Fibroblast of pulmonary artery (primary cell): ENCODE measurements at places on chromosomes 1 and 21.

DNA sequence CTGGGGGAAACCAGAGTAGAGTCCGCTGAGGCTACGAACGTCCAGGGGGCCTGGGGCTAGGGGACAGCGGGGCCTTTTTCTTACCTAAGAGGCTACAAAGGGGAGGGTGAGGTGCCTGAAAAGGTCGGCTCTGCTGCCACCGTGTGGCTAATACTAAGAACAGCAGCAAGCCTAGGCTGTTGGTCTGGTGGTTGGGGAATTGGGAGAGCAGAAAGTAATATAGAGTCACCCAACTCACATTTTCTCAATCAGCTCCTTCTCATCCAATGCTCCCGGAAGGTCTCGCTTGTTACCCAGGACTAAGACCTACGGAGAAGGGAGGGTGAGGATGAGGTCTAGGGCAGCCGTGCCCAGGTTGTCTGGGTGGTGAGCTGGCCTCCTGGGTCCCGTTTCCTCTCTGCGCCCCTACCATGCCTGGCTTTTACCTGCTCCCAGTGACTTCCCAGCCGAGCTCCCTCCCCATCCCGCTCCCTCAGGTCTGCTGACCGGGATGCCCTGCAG is 9.3 kb downstream of the ARL8A start:
- DNase-seq: peak; percentile 70

GRCh38 chr21:24045775-24046215 is 1561.5 kb downstream of the MRPL39 start:
- peak; percentile 99 for DNase-seq

DNA sequence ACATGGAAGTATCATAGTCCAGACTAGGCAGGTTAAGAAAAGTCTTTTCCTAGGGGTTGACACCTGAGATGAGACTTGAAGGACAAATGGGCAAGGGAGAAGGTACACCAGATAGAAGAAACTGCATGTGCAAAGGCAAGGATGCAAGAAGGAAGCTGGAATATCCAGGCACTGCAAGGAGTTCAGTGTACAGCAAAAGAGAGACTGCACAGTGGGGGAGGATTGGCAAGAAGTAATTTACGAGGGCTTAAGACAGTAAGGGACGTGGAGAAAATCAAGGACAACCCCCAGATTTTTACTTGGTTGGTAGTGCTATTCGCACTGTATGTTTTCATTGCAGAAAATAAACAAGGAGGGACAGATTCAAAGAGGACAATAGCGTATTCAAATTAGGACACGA is 58.5 kb downstream of the DNM3 start:
- no peak for DNase-seq

- DNase-seq: no peak
These were observed 7.5 kb upstream of the C2CD2 start for GRCh38 chr21:41961282-41961701.

GRCh38 chr1:44050261-44050660 is 19.0 kb upstream of the SLC6A9 start:
- peak; percentile 66 for DNase-seq

DNA sequence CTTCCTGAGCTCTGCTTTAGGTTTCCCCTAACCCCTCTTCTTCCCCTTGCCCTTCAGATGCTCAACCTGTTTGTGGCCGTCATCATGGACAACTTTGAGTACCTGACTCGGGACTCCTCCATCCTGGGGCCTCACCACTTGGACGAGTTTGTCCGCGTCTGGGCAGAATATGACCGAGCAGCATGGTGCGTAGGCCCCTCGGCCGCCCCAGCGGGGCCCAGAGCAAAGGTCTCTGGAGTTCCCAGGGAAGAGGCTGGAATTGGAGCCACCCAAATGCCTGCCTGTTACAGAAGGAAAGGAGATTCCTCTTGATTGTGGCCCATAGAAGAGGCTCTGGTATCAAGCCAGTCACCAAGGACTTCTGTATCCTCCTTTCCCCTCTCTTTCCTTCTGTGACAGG is 285.5 kb downstream of the ZNF648 start:
- DNase-seq: no peak

- no peak for DNase-seq
These were observed 19.4 kb downstream of the AGRN start for GRCh38 chr1:1039145-1039910.

GRCh38 chr1:53693339-53693738 is 45.6 kb downstream of the GLIS1 start:
- no peak for DNase-seq

GRCh38 chr1:61337981-61338848 is 255.9 kb downstream of the NFIA start:
- peak; percentile 91 for DNase-seq

DNA sequence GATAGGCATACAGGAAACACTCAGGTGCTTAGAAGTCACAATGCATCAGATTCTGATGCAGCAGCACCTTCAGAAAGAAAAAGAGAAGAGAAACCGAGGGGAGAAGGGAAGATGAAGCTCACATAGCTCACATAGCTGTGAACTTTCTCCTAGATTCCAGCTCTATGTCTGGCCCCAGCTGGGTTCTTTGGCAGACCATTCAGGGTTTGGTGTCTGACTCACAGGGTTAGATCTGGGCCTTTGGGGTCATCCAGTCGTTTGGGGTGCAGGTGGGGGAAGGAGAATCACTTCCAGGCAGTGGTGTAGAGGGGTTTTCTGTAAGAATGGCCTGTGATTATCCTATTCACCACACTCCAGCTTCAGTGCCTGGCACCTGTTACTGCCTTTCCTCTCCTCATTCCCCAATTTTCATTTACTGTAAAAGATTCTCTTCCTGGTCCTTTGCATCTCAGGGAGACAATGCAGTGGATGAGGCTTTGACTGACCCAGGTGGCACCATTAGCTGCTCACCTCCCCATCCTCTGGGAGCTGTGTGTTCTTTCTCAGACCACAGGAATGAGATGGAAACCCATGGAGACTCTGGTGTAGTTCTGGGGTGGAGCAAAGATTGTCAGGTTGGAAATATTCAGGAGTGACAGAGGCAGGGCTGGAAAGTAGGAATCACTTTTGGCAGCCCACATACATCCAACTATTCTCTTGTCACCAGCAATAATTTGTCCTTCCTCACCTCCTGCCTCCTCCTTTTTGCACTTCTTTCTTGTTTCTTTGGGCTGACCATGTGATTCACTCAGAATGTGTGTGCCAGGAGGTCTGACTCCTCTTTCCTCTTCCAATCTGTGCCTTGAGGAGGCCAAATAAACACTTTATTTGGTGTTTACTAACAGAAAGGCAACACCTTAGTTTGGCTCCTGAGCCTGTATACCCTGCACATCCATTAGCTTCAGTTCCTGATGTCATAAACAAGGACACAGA is 103.3 kb downstream of the PAPPA2 start:
- no peak for DNase-seq
